Anterior cingulate cortex (tissue), 58 donors: ENCODE measurements at places on chromosomes 7 and 10.

- DNase-seq, result no peak
These were observed 195.5 kb upstream of the CCDC6 start for GRCh38 chr10:60101821-60102220.

DNA sequence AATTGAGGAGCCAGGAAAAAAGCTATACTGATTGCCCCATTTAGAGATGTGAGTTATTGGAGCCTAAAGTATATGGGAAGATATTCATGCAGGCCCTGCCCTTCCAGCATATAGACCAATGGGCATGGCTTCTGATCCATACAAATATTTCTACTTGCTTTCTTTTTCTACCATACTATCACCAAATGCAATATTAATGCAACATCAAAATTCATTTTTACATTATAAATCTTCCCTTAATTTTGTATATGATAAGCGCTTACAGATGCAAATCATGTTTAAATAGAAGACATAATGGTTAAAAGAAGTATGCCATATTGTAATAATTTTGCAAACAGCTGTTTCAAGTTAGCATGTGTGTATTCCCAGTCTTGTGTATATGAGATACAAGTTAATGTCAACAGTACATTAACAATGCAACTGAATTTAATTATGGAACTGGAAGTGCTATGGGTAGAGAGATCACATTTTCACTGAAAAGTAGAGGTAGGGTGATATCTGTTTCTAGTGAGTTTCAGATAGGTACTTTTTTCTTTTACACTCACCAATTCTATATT, 24.6 kb upstream of the WNT16 start:
- no peak for DNase-seq

DNA sequence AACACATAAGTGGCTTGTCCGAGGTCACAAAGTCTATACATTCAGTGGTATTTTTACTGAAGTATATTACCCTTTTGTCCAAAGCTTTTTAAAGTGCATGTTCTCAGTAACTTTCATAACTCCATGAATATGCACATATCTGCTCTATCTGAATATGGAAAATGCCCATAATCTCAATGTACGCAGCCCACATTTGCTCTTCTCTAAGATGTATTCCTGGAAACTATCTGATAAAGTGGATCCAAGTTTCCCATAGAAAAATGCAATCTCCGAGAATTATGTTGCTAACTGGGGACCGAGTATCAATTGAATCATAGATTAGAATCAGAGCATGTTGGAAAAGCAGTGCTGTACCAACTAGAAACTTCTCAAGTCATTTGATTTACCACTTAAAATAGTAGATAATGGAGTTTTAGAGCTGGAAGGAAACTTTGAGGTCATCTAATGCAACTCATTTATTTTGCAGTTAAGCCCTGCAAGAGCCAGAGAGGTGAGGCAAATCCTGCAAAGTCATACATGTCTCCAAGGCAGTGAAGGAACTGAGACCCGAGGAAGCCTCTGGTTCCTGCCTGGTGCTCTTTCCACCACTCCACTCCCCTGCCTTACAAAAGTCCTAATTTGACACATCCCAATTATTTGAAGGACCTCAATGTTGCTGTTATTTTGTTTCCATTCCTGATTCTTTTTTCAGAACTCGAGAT, 69.4 kb downstream of the CYCS start:
- no peak for DNase-seq

DNA sequence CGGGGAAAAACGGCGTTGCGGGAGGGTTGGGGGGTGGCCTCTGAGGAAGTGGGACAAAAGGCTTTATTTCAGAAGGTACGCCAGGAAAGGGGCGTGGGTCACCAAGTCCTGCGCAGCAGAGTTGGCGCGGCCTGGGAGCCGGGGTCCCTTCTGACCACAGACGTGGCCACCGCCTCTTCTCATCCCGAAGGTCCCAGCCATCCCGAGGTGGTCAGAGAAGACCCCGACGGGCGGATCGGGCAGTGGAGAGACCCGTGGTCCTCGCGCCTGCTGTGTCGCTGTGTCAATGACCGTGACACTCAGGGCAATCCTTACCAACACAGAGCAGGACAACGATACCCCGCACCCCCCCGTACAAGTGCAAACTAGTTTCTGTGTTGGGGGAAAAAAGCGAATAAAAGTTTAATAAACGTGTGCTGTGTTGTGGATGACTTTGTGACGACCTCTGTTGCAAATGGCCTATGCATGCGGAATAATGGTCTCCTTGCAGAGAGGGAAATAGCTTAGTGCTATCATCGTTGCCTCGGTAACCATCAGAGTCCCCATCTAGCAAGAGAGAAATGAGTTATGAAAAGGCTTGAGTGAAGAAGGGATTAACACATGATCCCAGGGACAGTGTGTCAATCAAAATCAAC, 19.4 kb upstream of the GATA3 start:
- no peak for DNase-seq

DNA sequence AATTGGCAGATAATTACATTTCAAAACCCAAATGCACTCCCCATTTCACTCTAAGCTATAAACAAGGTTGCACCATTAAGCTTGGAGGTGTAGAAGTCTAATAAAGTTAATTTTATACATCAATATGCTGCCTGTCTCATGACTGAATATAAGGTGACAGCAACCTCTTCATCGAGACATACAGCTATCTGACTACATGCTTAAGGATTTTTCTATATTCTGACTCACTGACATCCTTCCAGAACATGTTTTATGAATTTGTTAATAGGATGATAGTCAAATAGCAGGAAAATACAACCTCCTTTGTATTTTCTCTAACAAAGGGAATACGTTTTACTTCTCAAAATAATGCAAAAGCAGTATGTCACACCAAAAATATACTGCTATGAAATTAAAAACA, 76.6 kb downstream of the NRBF2 start:
- DNase-seq, result no peak

DNA sequence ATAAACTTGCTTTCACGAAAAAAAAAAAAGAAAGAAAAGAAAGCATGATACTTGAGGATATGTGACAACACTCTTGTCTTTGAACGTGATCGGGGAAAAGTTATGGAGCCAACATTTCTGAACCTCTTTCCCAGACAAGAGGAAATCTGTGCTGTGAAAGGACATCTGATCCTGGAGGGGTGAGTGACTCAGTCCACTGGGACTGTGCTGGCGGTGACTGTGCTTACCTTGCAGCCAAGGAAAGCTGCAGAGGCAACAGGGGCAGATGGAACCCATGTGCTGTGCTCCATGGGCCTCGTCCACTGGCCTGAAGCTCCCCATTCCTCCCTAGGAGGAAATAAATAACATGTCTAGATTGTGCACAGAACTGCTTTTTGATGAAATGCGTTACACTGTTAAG, 116.5 kb upstream of the RAB11FIP2 start:
- DNase-seq, result no peak

DNA sequence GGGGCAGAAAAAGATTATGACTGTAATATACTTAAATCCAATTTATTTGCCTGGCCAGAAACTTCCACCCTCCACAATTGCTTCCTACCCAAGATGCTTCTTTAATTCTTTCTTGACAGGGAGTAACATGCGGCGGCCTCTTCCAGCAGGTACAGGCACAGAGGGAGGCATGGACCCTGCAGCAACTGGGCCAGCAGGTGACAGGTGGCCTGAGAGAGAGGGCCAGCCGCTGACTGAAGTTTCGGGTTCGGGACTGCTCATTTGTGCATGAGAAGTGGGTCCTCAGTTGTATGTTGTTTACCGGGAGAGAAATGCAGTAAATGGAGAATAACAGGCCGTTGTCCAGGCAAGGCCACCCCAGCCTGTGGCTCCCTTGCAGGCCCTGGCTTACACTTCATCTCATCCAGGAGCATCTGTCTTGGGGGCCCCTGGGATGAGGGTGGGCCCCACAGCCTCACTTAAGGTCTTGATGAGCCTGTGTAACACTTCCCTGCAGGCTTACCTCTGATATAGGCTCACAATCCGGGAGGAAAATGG, 72.5 kb downstream of the C10orf143 start:
- DNase-seq, result no peak

DNA sequence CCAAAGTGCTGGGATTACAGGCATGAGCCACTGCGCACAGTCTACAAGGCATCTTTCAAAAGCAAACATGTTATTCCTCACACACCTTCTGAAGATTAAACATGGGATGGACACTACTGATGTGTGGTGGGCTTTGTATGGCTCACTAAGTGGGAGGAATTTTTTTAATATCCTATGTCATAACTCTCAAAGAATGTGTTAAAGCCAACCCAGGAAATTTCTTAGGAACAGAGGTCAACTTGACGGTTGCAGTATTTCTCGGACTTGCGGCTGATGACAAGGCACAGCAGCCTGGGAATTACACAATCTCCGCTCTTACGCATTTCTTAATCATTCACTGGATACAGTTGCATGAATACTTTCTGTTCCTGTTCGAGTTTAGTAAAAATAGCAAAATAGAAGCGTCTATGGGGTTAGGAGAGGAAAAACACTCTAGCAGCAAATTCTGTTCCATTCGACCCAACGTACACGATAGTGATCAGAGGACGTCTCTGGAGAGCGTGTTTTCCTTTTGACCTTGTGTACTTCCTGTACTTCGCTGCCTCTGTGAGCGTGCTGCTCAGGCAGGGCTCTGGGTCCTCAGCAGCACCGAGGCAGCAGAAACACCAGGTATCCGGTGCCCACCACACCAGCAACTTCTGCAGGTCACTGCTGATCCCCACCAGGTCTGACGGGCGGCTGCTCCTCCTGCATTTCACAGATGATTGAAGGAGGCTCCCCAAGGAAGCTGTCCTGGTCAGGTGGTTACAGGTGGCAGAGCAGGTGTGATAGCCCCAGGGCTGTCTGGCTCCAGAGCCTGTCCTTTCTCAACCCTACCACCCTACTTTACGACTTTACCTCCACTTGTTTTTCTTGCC, 26.4 kb upstream of the SRGN start:
- no peak for DNase-seq

DNA sequence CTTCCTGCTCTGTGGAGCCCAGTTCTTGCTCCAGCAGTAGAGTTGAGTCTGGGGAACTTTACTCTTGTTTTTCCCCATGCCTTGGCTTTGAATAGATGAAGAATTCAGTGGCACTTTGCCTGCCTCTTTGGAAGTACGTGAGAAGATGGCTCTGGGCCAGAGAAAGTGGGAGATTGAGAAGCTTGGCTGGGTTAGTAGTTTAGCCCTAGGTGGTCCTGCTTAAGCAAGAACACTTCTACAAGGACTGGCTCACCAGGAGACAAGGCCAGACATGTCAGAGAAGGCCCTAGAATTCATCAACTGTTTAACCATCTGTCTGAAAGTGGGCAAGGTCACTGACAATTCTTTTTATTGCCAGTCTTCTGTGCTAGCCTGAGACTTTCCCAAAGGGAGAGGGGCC, 410.3 kb downstream of the TYW1 start:
- DNase-seq, result no peak

DNA sequence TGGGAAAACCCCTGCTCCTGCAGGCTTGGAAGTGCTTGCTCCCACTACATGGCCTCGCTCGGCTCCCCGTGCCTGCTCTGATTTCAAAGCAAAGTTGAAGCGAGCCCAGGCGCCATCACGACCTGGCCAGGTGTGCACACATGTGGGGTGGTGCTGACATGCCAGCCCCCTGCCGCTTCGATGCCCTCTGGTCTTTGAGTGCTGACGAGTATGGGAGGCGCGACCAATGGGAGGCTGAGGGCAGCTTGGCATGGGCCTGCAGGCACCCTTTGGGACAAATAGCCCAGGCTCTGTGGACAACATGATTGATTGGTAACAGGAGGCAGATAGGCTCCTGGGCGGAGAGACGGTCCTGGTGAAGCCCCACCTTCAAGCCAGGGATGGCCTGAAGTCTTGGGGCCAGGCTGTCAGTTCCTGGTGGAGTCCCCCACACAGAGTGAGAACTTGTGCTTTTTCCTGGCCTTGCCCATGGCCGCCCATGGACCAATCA, 252.4 kb upstream of the SEMA3A start:
- DNase-seq, result no peak

- DNase-seq, result no peak
These were observed 33.3 kb upstream of the XPNPEP1 start for GRCh38 chr10:109956454-109957091.

GRCh38 chr10:59553162-59553900, 156.3 kb downstream of the SLC16A9 start:
- no peak for DNase-seq

GRCh38 chr7:32153006-32153405, 82.8 kb upstream of the PDE1C start:
- no peak for DNase-seq

DNA sequence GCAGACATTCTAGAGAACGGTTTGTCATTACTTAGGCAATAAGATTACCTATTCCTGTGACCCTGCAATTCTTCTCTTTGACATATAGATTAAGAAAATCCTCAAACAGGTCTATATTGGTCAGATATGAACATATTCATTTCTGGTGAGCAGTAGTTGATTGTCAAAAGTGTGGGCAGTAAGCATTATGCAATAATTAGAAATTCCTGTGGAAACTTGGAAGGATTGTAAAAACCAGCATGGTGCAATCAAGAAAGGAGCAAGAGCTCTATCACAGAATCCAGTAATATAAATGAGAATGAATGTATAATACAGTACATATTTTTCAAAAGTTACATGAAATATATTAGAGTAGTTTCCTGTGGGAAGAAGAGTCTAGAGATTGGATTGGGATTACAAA, 406.5 kb downstream of the SUGCT start:
- DNase-seq, result no peak

- no peak for DNase-seq
These were observed 8.5 kb upstream of the CSTF2T start for GRCh38 chr10:51707821-51708424.

DNA sequence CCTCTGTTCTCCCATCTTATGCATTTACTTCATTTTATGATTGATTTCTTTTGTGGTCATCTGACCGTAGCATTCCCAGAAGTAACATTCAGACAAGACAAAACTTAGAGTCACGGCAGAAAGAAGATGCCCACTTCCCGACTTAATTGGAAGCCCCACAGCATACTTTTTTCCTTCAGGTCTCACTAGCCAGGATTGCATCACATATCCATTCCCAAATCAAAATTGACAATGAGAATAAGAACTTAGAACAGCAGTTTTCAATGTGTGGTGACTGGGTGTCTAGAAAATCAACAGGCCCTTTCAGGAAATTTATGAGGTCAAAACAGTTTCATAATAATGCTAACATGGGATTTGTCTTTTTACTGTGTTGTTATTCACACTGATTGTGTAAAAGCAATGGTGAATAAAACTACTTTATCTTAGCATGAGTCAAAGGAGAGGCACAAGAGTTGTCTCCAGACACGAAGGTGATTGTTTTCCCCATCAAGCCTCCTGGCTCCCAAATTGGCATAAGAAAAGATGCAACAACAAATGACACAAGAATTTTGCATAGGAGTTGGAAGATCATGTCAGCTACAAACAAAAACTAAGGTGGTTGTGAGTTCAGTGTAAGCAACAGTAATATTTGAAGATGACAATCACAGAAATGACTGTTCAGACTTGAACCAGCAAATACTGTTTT, 493.9 kb downstream of the HTR7 start:
- DNase-seq, result no peak
